NCI-H510A (cell line): ENCODE measurements at places on chromosomes 5 and 9.

- DNase-seq, result no peak
Measured at GRCh38 chr5:14582797-14583137, 1.2 kb downstream of the OTULINL start.

- DNase-seq, result no peak
Measured at GRCh38 chr5:93008502-93009207, 572.4 kb downstream of the NR2F1-AS1 start.

DNA sequence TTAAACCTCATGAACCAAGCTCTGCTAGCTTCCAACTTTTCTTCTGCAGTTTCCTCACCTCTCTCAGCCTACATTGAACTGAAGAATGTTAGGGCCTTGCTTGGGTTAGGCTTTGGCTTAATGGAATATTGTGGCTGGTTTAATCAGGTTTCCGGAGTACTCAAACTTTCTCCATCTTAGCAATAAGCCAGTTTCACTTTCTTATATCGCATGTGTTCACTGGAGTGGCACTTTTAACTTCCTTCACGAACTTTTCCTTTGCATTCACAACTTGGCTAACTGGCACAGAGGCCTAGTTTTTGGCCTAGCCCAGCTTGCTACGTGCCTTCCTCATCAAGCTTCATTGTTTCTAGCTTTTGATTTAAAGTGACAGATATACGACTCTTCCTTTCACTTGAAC is 81.0 kb upstream of the MAST4 start:
- DNase-seq, result no peak

- no peak for DNase-seq
Measured at GRCh38 chr5:18028036-18028435, 393.8 kb downstream of the TAF11L14 start.

GRCh38 chr9:89325733-89326132 is 7.4 kb downstream of the SECISBP2 start:
- no peak for DNase-seq

DNA sequence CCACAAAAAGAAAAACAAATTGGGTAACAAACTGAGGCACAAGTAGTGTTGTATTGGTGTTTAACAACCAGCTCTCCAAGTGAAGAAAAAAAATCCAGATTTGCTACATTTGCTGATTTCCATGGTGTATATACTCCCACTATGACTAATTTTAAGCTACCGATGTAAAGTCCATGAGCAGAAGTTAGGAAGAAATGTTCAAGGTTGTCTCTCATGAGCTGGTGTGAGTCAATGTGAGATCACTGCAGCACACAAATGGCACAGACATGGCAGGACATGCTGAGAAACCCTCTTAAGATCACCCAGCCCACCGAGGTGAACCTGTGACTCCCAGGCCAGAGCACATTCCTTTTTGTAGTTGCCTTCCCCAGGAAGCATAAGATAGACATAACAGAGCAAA is 36.2 kb downstream of the SLC44A1 start:
- DNase-seq, result no peak
